T-helper 9 cell (primary cell): ENCODE measurements at places on chromosomes 4 and X.
A peak's percentile ranks its signal among the peaks of the same experiment; 100 is the strongest.

DNA sequence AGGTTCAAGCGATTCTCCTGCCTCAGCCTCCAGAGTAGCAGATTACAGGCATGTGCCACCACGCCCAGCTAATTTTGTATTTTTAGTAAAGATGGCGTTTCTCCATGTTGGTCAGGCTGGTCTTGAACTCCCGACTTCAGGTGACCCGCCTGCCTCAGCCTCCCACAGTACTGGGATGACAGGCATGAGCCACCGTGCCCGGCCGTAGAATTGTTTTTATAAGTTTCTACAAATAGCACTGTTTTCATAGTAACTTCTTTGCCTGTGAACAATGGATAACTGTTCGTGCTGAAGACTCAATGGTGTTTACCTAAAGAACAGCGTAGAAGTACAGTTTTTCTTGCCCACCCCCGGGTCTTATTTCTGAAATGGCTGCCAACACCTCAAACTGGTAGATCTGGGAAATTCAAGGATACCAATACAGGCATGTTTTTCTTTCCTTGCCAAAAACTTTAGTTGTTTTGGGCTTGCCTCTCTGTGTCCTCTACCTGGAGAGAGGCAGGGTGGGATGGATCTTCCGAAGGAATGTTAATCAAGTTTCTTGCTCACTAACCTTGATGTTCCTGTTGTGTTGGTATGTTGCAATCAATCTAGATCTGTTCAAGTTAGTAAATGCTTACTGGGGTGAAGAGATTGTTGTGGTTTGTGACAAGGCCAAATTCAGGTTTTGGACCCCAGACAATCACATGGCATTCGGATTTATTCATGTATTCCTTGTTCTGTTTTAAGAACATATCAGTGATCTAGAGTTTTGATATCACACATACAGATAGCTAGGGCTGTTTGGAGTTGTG, 2.8 kb upstream of the RUFY3 start:
- DNase-seq = no peak

DNA sequence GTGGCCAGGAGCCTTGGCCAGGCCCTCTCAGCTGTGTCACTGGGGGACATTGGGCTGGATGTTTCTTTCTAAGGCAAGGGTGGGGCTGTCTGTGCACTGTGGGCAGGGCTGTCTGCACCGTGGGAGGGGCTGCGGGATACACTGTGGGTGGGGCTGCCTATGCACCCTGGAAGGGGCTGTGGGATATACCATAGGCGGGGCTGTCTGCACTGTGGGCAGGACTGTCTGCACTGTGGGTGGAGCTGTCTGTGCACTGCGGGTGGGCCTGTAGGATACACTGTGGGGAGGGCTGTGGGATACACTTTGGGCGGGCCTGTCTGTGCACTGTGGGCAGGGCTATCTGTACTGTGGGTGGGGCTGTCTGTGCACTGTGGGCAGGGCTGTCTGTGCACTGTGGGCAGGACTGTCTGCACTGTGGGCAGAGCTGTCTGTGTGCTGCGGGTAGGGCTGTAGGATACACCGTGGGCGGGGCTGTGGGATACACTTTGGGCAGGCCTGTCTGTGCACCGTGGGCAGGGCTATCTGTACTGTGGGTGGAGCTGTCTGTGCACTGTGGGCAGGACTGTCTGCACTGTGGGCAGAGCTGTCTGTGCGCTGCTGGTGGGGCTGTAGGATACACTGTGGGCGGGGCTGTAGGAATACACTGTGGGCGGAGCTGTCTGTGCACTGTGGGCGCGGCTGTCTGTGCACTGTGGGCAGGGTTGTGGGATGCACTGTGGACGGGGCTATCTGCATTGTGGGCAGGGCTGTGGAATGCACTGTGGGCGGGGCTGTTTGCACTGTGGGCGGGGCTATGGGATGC, 31.1 kb downstream of the ACOX3 start:
- peak; percentile 57 for DNase-seq

GRCh38 chr4:139728840-139729239, 63.2 kb downstream of the MGST2 start:
- no peak for DNase-seq

GRCh38 chr4:93633721-93634120, 194.8 kb upstream of the ATOH1 start:
- no peak for DNase-seq
